Stimulated activated CD8-positive, alpha-beta memory T cell treated with anti-CD3 and anti-CD28 coated beads, Interleukin-15, amount 100 ng/mL, for 4 hours (primary cell): ENCODE measurements at places on chromosomes 2 and 18.

- DNase-seq, result no peak
Measured at GRCh38 chr18:22544626-22545025, 126.9 kb upstream of the CTAGE1 start.

DNA sequence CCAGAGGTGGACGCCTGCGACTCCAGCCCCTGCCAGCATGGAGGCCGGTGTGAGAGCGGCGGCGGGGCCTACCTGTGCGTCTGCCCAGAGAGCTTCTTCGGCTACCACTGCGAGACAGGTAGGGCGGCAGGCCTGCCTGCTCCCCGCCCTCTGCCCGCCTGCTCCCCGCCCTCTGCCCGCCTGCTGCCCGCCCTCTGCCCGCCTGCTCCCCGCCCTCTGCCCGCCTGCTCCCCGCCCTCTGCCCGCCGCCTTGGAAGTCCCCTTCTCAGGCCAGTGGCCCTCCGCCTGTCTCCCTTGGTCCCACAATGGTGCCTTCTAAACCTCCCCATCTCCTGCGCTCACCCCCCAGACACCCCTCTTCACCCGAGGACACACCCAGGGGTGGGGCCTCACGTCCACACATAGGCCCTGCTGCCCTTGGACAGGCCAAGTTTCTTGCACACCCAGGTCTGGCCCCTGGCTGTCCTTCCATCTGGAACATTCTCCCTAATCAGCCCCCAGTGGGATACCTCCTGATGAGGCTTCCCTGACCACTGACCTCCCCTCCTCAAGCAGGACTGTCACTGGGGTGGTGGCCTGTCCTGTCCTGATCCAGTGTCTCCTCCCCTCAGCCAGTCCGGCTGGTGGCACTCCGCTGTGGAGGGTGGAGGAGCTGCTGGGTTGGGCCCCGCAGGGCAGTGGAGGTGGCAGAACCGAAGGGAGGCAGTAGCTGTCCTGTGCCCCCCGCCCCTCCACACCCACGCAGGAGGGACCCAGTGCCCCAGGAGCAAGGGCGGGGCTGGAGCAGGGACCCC lies 37.9 kb downstream of the MTERF4 start:
- DNase-seq, result no peak

DNA sequence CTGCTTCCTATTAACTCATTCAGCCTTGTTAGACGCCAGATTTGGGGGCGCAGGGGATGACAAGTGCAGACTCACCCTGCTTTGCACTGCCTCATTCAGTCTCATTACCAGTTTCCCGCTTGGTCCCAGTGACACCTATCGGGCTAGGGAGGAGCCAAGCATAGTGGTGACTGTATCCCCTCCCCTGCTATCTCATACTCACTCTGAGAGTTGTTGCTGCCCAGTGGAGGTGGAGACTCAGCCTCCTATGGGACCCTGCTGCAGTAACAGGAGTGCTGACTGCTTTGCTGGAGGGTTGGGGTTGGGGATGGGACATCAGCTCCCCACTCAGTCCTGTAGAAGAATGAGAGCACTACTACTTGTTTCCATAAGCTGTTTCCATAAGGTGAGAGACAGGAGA lies 21.3 kb upstream of the PIK3C3 start:
- DNase-seq, result no peak

DNA sequence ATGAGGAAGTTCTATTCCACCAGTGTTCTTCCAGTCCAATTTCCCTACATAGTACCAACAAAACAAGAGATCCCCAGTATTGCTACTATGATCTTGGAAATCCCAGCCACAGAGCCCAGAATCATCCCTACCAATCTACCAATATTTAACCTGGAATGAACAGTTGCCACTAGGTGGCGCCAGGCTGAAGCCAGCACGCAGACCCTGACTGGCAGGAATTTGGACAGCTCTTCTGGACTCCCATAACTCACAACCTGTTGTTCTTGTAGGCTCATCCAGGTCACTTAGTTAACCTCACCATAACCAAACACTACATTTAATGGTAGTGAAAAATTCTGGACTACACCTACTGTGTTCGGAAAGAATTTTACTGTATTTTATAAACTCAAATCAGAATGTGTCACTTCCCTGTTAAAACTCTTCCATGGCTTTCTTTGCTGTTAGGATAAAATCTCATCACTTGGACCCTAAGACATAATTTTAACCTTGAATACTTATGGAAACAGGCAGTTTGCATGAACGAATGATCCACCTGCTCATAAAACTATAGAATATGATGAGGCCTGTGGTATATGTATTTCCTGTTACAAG lies 59.8 kb upstream of the SLC38A11 start:
- peak; percentile 3 for DNase-seq

DNA sequence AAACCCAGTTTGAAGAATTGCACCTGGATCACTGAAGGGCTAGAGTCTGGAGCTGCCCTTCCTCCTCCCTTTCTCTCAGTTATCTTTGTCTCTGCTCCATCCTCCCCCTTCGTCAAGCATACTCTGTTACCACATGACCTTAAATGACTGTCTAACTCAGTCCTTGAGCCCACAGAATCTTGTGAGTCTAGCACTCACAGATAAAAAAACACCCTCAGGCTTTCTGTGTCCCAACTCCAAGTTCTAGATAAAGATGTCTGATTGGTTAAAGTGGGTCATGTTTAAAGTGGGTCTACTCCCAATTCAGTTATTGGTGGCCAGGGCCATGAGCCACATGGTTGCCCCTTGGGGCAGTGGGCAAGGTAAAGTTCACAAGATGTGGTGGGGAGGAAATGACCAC lies 53.5 kb upstream of the CYP1B1 start:
- no peak for DNase-seq

GRCh38 chr18:38957736-38958135 lies 1392.1 kb upstream of the CELF4 start:
- no peak for DNase-seq

GRCh38 chr2:134671513-134671912 lies 47.3 kb downstream of the TMEM163 start:
- no peak for DNase-seq

- DNase-seq, result no peak
Measured at GRCh38 chr2:136502660-136503059, 262.7 kb upstream of the THSD7B start.

GRCh38 chr18:56651771-56652092 lies 573 bp downstream of the WDR7 start:
- no peak for DNase-seq

DNA sequence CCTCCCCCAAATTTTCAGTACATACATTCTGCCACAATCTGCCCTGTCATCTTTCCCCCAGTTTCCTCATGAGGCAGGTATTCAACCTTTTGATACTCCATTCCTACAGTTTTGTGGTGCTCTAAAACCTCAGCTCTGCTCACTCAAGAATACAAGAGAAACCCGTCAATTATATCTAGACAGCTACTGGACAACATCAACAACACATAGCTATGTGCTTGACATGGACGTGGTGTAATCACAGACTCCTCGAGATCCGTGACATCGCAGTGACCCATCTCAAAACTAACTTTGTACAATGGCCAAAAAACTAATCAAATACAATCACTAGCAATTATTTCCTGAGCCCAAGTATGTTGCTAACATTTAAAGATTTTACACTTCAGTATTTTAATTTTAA lies 23.6 kb downstream of the WDSUB1 start:
- DNase-seq, result no peak

GRCh38 chr18:64219517-64219916 lies 70.6 kb upstream of the LINC00305 start:
- no peak for DNase-seq

DNA sequence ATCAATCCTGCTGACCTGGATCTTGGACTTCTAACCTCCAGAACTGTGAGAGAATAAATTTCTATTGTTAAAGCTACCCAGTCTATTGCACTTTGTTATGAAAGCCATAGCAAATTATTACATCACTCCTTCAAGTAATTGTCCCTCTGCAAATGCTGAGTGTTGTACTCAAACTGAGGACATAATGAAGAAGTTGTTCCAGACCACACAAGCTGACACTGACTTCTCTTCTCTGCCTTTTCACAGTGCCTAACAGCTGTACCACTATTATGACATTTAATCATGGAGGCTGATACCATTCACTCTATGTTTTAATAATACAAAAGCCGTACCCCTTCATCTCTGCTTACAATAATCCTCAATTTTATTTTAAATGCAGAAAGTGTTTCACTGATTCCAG lies 424.1 kb upstream of the PIK3C3 start:
- no peak for DNase-seq

GRCh38 chr2:31266804-31267203 lies 32.9 kb downstream of the EHD3 start:
- DNase-seq, result no peak

- DNase-seq, result no peak
Measured at GRCh38 chr18:31652877-31653276, 31.5 kb downstream of the B4GALT6 start.

DNA sequence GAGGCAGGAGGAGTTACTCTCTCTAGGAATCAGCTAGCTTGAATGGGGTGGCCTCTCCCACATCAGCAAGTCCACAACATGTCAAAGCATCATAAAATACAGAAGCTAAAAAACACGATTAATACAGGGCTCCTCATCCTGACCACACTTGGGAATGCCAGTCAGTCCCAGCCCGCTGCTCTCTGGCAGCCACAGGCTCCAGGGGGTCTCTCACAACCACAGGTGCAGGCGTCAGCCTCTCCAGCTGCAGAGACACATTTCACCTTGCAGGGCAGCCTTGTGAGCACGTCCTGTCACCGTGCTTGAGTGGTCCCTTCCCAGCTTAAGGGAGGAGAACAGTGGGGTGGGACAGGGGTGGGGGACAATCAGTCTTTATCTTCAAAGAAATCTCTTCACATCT lies 137.4 kb upstream of the SH3BP4 start:
- no peak for DNase-seq

GRCh38 chr18:76379226-76380126 lies 115.6 kb downstream of the ZNF516 start:
- DNase-seq, result no peak
